ENCODE measurements at places on chromosomes 16 and 17.

DNA sequence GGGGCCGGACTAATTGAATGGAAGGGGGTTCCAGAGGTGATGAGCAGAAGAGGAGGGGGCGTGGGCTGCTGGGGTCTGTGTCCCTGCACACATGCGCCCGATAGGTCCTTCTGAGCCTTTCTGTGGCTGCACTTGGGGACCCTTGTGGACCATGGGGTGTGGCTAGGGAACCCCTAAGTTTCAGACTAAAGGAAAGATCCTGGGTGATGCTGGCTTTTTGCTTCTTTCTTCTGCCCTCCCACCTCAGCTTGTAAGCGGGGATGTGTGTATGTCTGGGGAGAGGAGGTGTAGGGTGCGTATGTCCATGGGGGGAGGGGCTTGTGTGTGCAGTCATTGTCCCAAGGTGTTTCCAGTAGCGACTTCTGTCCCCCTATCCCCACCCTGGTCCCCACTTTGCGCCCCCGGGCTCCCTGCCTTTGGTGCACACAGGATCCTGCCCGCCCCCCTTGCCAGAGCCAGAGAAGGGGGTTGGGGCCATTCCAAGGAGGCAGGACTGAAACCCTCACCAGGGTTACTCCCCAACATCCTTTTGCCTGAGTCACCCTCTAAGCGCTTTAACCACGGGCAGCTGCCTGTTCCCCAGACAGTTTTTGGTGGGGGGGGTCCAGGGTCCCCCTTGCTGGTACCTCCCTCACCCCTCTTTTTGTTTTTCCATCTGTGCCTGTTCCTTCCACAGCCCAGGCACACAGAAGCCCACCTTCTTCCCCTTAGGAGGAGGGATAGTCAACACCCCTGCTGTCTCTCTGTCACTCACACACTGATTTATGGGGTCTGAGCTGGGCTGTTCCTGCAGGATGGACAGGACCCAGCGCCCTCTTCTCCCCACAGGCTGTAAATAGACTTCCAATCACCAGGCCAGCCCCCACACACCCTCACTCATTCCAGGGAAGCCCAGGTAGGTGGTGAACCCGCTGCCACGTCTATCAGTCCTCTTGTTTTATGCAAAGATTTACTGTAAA lies 83.2 kb downstream of the ARHGAP23 start:
- H3K27ac ChIP-seq: no peak overlapping the region
- H3K27me3 ChIP-seq: no peaks in the 10 kb centered on the region
- H3K36me3 ChIP-seq: peaks cover 17% of the 10 kb centered on the region
- no peak for ATAC-seq

- H3K4me3 ChIP-seq: no peak overlapping the region
- peaks cover 10% of the 10 kb centered on the region for H3K4me1 ChIP-seq
- H3K27ac ChIP-seq: no peak overlapping the region
- H3K27me3 ChIP-seq: no peaks in the 10 kb centered on the region
- H3K36me3 ChIP-seq: no peaks in the 10 kb centered on the region
These were observed 22.5 kb downstream of the KCTD19 start for GRCh38 chr16:67304020-67304419.

DNA sequence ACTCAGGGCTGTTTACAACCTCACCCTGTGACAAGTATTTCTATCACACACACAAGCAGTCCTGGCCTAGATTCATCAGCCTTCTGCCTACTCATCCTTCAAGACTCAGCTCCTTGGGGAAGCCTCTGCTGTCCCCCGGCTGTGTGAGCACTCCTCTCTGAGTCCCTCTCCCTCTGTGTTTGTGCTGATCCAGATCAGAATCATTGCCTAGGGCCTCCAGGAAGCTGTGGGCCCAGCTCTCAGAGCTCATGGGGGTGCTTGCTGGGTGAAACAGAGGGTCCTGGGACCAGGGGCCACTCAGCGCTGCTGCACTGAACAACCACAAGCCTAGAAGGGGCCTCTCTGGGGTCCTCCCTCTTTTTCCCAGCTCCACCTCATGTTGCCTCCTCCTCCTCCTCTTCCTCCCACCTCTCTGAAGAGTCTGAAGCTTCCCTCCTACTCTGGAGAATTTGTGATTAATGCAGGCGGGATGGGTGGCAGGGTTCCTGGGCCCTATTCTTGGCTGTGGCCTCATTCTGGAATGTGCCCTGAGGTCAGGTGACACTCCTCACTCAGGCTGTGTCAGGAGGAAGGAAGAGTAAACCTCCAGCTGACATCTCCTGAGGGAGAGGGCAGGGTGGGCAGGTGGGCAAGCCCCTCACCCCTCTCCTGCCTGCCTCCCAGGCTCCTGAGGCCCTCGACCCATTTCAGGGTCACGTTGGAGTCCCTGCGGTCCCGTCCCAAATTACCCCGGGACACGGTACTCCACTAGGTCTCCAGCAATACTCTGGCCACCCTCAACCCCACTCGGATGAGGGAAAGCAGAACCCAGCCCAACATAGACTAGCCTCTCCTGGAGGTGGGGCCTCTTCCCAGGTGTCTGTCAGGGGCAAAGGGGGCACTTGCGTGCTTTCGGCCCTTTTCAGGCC lies 10.1 kb downstream of the WFIKKN2 start:
- ATAC-seq: no peak
- H3K27ac ChIP-seq: no peak overlapping the region
- no peak overlapping the region for H3K4me3 ChIP-seq
- no peaks in the 10 kb centered on the region for H3K27me3 ChIP-seq
- no peaks in the 10 kb centered on the region for H3K36me3 ChIP-seq

GRCh38 chr17:38919316-38920078 lies 5.9 kb upstream of the LASP1NB start:
- ATAC-seq: no peak
- H3K27ac ChIP-seq: peak overlapping the region; percentile 71
- no peak overlapping the region for H3K4me3 ChIP-seq
- peaks cover 82% of the 10 kb centered on the region for H3K4me1 ChIP-seq
- H3K36me3 ChIP-seq: no peaks in the 10 kb centered on the region

DNA sequence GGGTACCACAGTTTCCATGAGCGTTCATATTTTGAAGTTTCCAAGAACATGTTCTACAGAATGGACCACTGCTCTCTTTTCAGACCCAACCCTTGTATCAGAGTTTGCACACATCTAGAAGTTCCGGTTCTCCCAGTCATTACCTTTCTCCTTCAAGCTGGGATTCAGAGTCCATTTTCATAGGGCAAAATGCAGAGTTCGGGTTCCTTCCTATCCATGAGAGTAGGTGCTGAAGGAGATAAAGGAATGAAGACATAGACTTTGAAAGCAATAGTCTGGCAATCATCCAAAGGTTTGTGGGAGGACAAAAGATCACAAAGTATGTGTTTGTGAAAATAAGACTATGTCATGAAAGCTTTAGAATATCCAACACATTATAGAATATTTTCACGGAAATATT lies 699.6 kb downstream of the MAF start:
- no peaks in the 10 kb centered on the region for H3K27me3 ChIP-seq
- no peak for ATAC-seq
- no peaks in the 10 kb centered on the region for H3K4me1 ChIP-seq
- H3K36me3 ChIP-seq: no peaks in the 10 kb centered on the region
- no peak overlapping the region for H3K27ac ChIP-seq

Measured in gastroesophageal sphincter (tissue), 4 donors.